ENCODE measurements at places on chromosomes 3 and 15. TPM values are rescaled to one million over a fixed set of nuclear protein-coding genes. Genes with fewer than 3 reads are reported as not detected.

SHF gene
- total RNA-seq: 9.5 TPM

ACSBG1 gene
- 2.0 TPM for total RNA-seq

TRIM59 gene
- 5.0 TPM for total RNA-seq

CLDN16 gene
- 0.29 TPM for total RNA-seq

DNA sequence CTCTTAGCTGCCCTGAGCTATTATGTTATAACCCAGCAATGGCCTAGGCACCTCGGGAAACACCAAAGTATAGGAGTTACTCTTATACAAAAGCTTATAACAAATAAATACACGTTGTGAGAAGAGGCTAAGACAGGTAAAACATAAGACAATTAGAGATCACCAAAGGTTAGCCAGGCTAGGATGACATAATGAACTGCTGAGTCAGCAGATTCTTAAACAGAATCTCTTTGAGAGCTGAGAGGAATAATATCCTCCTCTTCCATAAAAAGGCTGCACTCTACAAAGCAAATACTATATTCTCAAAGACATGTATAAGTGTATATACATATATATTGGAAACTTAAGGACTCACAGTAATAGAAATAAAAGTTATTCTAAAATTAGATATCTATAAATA lies 37.2 kb downstream of the GOLIM4 start:
- DNase-seq: no peak

GRCh38 chr3:140406655-140407054 lies 271.2 kb upstream of the TRIM42 start:
- DNase-seq: no peak

DNA sequence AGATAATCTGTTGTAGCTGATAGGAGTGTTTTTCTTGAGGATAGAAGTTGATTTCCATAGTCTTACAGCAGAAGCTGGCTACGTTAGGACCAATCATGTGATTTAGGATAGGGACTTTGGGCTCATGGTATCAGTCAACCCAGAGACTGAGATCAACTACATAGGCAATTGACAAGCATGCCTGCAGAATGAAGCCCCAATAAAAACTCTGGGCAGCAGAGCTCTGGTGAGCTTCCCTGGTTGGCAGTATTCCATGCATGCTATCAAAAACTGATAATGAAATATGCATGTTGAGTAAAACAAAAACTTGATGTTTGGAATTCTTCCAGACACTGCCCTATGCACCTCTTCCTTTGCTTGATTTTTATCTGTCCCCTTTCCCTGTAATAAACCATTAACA lies 38.0 kb downstream of the SUCNR1 start:
- DNase-seq: no peak

DNA sequence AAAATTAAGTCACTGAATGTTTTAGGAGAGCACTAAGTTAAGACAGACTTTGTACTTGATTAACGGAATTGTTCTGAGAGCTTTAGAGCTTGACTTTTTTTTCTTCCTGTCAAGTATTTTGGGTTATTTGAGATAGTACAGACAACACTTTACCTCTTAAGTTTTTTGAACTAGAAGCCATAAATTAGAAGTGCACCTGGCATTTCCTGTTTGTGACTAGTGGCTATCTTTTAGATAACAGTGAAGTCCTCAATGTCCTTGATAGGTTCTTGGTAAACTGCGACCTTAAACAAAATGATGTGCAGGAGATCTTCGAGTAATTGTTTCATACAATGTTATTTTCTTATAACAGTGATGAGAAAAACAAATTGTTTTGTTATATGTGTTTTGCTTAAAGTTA lies 213.9 kb downstream of the TP63 start:
- DNase-seq: no peak

GRCh38 chr15:89888214-89888804 lies 5.5 kb downstream of the AP3S2 start:
- no peak for DNase-seq
